ENCODE measurements at places on chromosomes 5 and 9.

- DNase-seq = no peak
These were observed 16.5 kb downstream of the SPACA9 start for GRCh38 chr9:132894862-132895835.

GRCh38 chr5:42756606-42757601 is at the start of gene CCDC152:
TSS of gene CCDC152 (plus strand) at chr5:42756818. CDS start at chr5:42759122, 2,304 bp downstream.
- peak; percentile 65 for DNase-seq

DNA sequence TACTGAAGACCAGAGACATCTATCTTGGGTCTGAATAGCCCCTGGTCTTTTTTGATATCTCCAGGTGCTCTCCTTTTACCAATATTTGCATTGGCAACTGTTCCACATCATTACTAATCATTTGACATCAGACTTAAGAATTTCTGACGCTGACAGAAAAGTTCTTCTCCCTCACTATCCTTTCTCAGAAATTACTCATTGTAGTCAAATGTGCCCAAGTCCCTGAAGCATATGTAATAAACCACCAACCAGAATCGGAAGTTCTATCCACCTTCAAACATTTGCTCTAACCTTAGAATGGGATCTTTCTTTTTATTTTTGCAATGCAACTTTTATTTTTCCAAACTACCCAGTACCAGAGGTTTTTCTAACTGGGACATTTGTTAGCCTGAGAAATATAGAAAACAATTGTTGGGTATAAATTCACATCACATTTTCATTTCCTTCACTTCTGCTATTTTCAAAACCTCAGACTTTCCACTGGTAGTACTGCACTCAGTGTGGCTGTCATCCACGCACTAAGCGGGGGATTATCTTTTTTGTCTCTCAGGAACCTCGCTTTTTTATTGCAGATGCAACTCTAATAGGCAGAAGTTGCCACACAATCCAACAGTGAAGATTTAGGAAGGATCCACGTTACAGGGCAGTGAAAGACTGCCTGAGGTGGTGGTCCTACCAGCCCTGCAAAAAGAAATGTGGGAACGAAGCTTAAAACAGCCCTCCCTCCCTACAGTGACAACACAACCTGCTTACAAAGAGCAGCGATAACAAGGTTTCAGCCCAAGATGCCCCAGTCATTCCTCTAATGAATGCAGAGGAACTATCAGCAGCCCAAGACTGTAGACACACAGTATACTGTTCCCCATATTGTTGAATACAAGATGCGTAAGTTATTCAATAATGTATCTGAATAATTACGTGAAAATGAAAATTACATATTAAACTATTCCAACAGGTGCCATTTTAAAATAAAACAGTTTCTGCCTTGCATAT is 201.2 kb downstream of the EBF1 start:
- DNase-seq = no peak

DNA sequence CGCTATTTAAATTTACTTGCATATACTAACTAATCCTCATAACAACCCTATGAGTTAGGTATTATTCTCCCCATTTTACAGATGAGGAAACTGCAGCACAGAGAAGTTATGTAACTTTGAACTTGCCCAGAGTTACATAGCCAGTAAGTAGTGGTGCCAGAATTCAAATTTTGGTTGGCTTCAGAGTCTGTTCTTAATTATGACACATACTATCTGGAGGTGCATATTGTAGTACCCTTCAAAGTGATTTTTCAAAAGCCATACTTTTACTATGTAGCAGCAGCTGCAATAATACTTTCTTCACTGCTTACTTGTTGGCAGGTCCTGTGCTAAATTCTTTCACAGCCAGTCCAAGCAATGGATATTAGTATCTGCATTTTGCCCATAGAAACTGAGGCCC is 16.4 kb downstream of the MAN2A1 start:
- no peak for DNase-seq
